ENCODE measurements at places on chromosomes 2 and 18.

DNA sequence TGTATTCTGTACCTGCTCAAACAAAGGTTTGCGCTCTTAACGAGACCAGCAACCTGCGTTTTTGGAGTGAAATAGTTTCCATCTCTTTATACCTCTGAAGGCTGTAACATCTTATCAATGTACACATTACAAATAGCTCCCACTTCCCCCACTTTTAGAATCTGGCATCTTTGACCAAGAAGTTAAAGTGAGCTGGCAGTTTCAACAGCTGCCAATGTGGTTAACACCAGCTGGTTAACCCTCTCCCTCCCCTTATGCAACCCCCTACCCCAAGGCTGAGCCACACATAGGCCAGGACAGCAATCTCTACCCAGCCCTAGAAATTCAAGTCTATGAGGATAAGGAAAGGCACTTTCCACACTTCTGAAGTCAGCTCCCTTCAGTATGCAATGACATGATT is 2.2 kb upstream of the SERTAD2 start:
- no peak for DNase-seq

DNA sequence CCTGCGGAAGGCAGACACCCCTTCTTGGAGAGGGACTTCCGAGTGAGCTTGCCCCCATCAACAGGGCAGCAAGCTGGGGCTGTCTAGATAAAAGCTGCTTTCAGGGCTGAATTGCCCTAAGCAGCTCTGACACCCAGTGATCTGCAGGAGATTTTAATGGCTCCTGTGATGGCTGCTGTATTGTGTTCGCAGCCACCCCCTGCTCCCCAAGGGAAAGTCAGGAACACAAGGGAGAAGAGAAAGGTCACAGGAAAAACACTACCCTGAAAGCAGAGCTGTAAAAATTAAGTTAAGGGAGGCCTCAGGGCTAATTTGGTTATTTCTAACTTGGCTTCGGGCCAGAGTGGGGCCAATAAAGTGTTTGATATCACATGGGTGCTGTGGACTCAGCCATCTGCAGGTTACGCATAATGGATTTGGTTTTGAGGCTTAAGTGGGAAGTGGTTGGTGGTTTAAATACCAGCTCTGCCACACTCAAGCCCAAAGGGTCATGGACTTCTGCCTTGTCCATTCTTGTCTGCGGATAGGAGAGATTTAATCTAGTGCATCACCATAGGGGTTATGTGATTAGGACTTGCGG is 147.6 kb downstream of the CLIP4 start:
- no peak for DNase-seq

DNA sequence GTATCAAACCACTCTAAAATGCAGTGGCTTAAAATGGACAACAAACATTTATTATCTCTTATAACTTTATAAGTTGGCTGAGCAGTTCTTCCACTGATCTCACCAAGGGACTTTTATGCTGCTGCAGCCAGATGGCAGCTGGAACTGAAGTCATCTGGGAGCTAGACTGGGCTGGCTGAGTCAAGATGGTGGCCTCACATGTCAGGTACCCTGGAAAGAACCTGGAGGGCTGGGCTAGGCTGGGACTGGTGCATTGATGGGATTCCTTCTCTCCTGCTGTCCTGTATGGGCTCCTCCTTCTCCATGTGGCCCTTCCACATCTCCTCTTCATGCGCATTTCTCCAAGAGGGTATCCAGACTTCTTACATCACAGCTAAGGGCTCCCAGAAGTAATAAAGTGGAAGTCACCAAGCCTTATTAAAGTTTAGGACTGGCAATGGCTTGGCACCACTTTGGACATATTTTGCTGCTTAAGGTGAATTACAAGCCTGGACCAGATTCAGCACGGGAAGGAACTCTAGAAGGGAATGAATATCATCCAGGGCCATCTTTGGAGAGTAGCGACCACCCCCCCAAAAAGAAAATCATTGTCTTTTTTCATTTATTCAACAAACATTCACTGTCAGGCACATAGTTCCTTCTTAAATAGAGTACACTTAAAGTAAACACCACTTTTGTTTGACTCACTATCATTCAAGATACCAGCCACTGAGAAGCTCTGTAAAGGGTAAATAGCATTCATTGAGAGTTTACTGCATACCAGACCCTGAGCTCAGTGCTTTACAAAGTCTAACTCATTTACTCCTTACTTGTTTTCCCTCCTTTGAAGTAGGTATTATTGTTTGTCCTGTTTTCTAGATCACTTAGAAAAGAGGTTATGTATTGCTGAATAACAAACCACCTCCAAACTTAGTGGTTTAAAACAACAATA is 138.0 kb downstream of the ZFP36L2 start:
- no peak for DNase-seq

DNA sequence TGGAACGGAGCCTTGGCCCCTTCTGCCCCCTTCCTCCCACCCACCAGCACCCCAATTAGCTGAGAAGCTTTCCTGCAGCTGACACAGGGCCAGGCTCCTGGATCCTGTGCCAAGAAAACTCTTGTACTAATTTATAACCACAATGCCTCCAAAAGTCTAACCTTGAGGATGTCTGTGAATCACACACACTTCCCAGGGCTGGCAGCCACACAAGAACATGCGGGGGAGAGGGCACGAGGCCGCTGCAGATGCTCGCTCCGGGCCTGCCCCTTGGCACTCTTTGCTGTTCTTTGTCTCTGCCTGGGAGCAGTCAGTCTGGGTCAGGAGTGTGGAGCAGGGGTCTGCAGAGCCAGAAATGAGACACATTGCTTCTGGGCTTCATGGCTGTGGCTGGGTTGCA is 62.7 kb upstream of the KIF5C start:
- DNase-seq: no peak

- DNase-seq: no peak
These were observed 774 bp upstream of the FZD7 start for GRCh38 chr2:202032846-202033316.

GRCh38 chr2:219294356-219295351 is 14.5 kb downstream of the PTPRN start:
- DNase-seq: peak; percentile 77

DNA sequence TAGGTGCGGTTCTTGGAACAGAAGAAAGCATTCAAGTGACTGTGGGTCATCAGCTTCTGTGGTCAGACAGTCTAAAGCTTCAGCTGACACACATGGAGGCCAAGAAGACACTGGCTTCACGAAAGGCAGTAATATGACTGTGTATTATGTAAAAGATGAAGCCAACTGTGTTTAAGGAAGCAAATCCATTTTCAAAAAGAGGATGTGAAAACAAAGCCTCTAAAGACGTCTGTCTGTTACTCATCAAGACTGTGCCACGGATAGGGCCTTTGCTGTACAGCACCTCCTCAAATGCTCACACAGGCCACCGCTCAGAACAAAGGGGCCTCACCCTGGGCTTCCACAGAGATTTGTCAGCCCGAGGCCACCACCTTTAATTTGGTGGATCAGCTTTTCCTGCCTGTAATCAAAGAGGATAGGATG is 21.1 kb upstream of the TMEM163 start:
- DNase-seq: no peak

DNA sequence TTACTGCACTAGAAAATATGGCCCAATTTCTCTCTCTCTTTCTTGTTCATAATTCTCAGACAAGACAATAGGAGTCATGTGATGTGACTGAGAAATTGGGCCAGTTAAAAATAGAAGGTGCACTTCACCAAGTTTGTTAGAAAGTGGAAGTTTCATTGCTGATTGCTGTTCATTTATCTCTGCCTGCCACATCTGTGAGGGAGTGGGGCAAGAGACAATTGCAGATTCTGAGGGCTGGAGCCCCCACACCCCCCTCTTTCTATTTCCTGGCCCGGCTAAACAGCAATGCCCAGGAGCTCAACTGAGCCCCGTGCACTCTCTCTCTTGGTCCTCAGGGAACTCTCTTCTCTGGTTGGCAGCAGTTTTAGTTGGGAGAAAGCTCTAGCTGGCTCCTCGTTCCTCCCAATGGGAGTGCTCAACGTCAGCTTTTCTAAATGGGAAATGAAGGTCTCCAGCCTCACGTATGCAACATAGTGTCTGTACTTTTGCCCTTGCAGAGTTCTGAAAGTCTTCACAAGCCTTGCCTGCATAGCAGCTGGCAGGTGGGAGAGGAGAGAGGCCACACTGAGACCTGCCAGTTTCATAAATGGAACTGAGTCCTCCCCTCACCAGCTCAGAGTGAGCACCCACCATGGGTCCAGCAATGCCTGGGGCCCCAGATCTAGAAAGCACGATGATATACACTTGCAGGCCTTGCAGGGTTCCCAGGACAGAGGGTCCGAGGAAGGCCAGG is 115.7 kb downstream of the MYCN start:
- no peak for DNase-seq

- DNase-seq: no peak
These were observed 63.3 kb upstream of the TTC27 start for GRCh38 chr2:32564417-32565035.

GRCh38 chr2:137921105-137921880 is 43.0 kb upstream of the HNMT start:
- DNase-seq: no peak

GRCh38 chr2:224944707-224945547 is 97.3 kb downstream of the DOCK10 start:
- no peak for DNase-seq

GRCh38 chr18:34808389-34808788 is 98.3 kb downstream of the DTNA start:
- DNase-seq: no peak

DNA sequence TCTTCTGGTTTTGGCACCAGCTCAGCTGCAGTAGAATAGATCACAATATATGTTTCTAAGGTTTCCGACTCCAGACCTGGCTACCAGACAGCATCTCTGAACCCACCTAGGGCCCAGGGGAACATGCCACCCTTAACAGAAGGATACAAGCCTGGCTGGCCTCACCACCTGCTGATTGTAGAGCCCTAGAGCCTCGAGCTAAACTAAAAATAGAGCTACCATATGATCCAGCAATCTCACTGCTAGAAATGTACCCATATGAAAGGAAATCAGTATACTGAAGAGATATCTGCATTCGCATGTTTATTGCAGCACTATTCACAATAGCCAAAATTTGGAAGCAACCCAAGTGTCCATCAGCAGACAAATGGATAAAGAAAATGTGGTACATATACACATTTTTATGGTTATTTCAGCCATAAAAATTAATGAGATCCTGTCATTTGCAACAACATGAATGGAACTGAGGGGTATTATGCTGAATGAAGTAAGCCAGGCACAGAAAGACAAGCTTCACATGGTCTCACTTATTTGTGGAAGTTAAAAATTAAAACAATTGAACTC is 242.4 kb upstream of the SLC39A10 start:
- DNase-seq: no peak

- no peak for DNase-seq
These were observed 107.4 kb downstream of the NCK2 start for GRCh38 chr2:105852066-105852465.

DNA sequence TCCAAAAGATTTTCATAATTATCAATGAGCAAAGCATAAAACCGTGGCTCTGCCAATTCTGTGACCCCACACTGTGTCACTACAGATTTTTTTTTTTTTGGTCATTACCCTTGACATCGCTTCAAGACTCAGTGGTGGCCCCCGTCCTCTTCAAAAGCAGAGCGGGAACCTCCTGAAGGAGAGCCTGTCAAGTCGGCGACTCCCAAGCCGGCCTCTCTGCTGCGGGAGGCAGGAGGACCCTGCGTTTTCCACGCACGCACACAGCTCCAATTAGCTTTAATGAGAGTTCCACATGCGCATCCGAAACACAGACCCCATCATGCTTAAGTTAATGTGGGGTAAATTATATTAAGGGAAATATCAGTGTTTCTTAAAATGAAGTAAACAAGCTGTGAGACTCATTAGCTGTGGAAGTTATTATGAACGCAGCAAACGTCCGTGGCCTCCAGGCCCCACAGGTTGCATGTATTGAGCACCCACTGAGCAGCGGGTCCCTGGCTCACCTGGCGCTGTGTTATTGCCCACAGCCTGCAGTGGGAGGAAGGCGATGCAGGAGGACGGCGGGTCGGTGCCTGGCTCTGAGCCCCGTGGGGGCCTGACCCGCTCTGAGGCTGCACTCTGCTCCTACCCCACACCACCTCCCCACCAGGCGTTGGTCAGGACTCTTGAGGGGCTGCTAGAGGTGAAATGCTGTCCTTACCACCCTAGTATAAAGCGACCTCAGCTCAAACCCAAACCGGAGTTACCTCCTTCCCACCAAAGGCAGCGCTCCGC is 181.0 kb upstream of the SALL3 start:
- no peak for DNase-seq

GRCh38 chr2:85763831-85764230 is 10.0 kb downstream of the ATOH8 start:
- DNase-seq: no peak

DNA sequence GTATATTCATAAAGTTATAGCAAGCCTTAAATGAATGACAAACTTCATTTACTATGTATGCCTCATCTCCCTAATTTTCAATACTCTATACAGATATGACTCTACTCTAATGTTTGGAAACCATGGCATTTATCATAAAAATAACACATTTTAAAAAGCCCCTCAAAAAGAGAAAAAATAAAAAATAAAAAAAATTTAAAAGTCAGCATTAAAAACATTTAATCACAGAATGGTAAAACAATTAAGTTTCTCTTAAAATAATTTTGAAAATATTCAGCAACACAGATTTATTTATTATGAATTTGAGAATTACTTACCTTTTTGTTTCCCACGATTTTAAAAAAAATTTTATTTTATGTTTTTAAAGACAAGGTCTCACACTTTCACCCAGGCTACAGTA is 65.0 kb upstream of the CDKL4 start:
- DNase-seq: no peak

GRCh38 chr2:227506456-227506855 is 34.5 kb downstream of the AGFG1 start:
- DNase-seq: no peak

- DNase-seq: no peak
These were observed 390.0 kb downstream of the MEIS1 start for GRCh38 chr2:66824926-66825325.

DNA sequence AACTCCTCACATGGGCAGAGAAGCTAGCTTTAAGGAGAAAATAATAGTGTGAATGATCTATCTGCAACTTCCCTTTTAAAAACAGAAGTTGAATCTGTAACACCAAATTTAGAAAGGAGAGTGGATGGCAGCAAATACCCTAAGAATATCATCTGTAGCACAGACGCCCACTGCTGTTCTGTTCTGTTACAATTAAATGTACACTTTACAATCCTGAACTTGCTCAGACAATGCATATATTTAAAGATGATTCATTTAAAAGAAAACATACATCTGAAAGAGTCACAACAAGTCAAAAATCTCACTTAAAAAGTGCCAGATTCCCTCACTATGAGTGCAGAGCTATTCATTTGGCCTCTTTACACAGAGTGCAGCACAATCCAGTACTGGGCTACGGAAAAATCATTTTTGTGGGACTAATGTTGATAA is 8.0 kb upstream of the SERTAD2 start:
- DNase-seq: no peak

DNA sequence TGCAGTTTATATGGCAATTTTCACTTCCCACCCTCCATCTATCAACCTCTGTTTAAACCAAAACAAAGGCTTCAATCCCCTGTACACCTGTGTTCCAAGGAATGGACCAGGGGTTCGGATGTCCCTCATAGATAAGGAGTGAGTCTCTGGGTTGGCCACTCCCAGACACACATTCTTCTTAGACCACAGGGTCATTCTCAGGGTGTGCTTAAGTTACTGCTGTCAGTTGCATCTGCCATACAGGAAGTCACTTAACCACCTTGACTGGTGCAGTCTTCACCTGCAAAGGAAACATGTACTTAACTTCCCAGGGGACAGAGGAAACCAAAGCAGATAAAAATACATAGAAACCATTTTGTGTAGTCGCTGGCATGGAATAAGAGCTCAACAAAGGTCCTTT is 151.0 kb upstream of the NDUFV2 start:
- DNase-seq: no peak

- no peak for DNase-seq
These were observed 915.5 kb downstream of the ERBB4 start for GRCh38 chr2:211623096-211623495.

- no peak for DNase-seq
These were observed 21.2 kb upstream of the MAP3K20 start for GRCh38 chr2:173054466-173054865.
